A549 treated with Mapracorat at 1 μM for 4 hours (cell line): ENCODE measurements at places on chromosomes 13 and 19. TPM values are rescaled to one million over a fixed set of nuclear protein-coding genes. Genes with fewer than 3 reads are reported as not detected.

CPB2 gene
- 0.11 TPM in 1 of 5 replicates, not detected in the others for total RNA-seq

SAFB2 gene
- 25.9 to 41.1 TPM (median 34.7 TPM) in 5 replicates for total RNA-seq

KLK5 gene
- total RNA-seq: not detected in 5 replicates

SIGLEC8 gene
- total RNA-seq: not detected in 5 replicates

GJB2 gene
- 0.67 to 0.77 TPM (median 0.74 TPM) in 5 replicates for total RNA-seq

SLC1A6 gene
- total RNA-seq: not detected in 5 replicates

LACC1 gene
- 2.9 to 3.4 TPM (median 3.1 TPM) in 5 replicates for total RNA-seq

ELANE gene
- total RNA-seq: not detected in 5 replicates

CGB2 gene
- 0.44 TPM in 1 of 5 replicates, not detected in the others for total RNA-seq

IGFL4 gene
- total RNA-seq: 0.28 to 0.52 TPM (median 0.41 TPM) in 5 replicates

EDNRB gene
- not detected in 5 replicates for total RNA-seq

MAP2K7 gene
- total RNA-seq: 10.6 to 15.8 TPM (median 15.4 TPM) in 5 replicates

FKBP8 gene
- 119 to 157 TPM (median 147 TPM) in 5 replicates for total RNA-seq

ZNF550 gene
- 2.5 to 5.4 TPM (median 3.8 TPM) in 5 replicates for total RNA-seq

C19orf33 gene
- 608 to 786 TPM (median 705 TPM) in 5 replicates for total RNA-seq

LSR gene
- total RNA-seq: 7.5 to 13.2 TPM (median 10.2 TPM) in 5 replicates

CD37 gene
- not detected in 5 replicates for total RNA-seq

SIPA1L3 gene
- 26.9 to 42.3 TPM (median 32.9 TPM) in 5 replicates for total RNA-seq

APLP1 gene
- 73.4 to 99.4 TPM (median 94.1 TPM) in 5 replicates for total RNA-seq

CEACAM20 gene
- not detected in 5 replicates for total RNA-seq

SLC7A9 gene
- 0.29 to 0.62 TPM (median 0.45 TPM) in 4 of 5 replicates, not detected in the other for total RNA-seq

ETV2 gene
- total RNA-seq: 1.7 to 3.1 TPM (median 2.9 TPM) in 5 replicates

SRRM5 gene
- total RNA-seq: 0.53 to 1.1 TPM (median 0.79 TPM) in 5 replicates

KLK12 gene
- not detected in 5 replicates for total RNA-seq

KLK14 gene
- 0.20 to 0.55 TPM (median 0.43 TPM) in 5 replicates for total RNA-seq

KCNC3 gene
- 1.1 to 1.6 TPM (median 1.4 TPM) in 5 replicates for total RNA-seq

RASAL3 gene
- total RNA-seq: not detected in 5 replicates

NCR1 gene
- total RNA-seq: not detected in 5 replicates

NTF4 gene
- total RNA-seq: 0.35 to 1.6 TPM (median 0.63 TPM) in 5 replicates

ZNF700 gene
- total RNA-seq: 0.19 to 0.30 TPM (median 0.27 TPM) in 5 replicates

TBXA2R gene
- total RNA-seq: 0.79 to 1.5 TPM (median 1.3 TPM) in 5 replicates

URAD gene
- total RNA-seq: not detected in 5 replicates

C1QTNF9B gene
- total RNA-seq: not detected in 5 replicates

SHISA7 gene
- total RNA-seq: not detected in 5 replicates

HAUS5 gene
- 11.3 to 18.9 TPM (median 15.0 TPM) in 5 replicates for total RNA-seq

FGF21 gene
- total RNA-seq: not detected in 5 replicates

FXYD7 gene
- total RNA-seq: 0.28 to 0.65 TPM (median 0.36 TPM) in 3 of 5 replicates, not detected in the others

RFPL4A gene
- total RNA-seq: 0.35 to 0.58 TPM (median 0.41 TPM) in 5 replicates

CCDC70 gene
- total RNA-seq: not detected in 5 replicates

CABP5 gene
- total RNA-seq: not detected in 5 replicates

IGFL1 gene
- 1.5 to 2.5 TPM (median 1.7 TPM) in 5 replicates for total RNA-seq

ERICH6B gene
- not detected in 5 replicates for total RNA-seq

RNF6 gene
- total RNA-seq: 24.1 to 29.5 TPM (median 27.5 TPM) in 5 replicates

SLC6A16 gene
- 0.64 to 1.7 TPM (median 1.4 TPM) in 5 replicates for total RNA-seq

PSG11 gene
- not detected in 5 replicates for total RNA-seq

GGN gene
- 0.09 to 0.28 TPM (median 0.26 TPM) in 4 of 5 replicates, not detected in the other for total RNA-seq

CASP14 gene
- not detected in 5 replicates for total RNA-seq

HCST gene
- total RNA-seq: 0.30 to 0.45 TPM (median 0.35 TPM) in 5 replicates

ZNF146 gene
- total RNA-seq: 105 to 154 TPM (median 113 TPM) in 5 replicates
